K562 (cell line): ENCODE measurements at places on chromosomes 4 and X. TPM values are rescaled to one million over a fixed set of nuclear protein-coding genes. Genes with fewer than 3 reads are reported as not detected.

Gene TMPRSS11D
- total RNA-seq, result not detected in 2 replicates

Gene SPANXN1
- not detected in 2 replicates for total RNA-seq

DNA sequence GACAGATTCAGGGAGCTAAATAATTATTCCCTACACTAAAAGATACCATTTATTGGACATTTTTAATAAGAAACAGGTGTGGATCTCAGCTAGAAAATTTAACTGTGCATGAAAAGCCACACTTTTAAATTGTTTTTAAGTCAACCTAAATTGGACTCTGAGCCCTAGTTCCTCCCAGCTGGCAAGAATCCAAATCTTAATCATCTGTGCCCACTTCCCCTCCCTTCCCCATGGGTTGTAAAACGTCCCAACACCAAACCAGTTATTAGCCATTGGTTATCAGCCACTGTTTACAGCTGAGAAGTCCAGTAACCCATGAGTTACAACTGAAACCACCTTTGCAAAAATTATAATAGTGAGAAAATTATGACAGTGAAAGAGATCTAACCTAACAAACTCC is 125.6 kb upstream of the S100G start:
- no peak overlapping the region for H3K4me3 ChIP-seq
- H3K4me1 ChIP-seq, result no peaks in the 10 kb centered on the region
- H3K27ac ChIP-seq, result no peak overlapping the region
- DNase-seq, result no peak
- H3K27me3 ChIP-seq, result peaks cover 2% of the 10 kb centered on the region; the same call in 1 of the 2 replicates
- no peaks in the 10 kb centered on the region for H3K36me3 ChIP-seq

Gene SPATA18
- 0.09 TPM in 1 of 2 replicates, not detected in the other for total RNA-seq

GRCh38 chr4:143506031-143506430 is 7.5 kb upstream of the SMARCA5 start:
- H3K36me3 ChIP-seq, result no peaks in the 10 kb centered on the region
- no peak overlapping the region for H3K4me3 ChIP-seq
- no peak for DNase-seq
- no peak overlapping the region for H3K27ac ChIP-seq
- H3K27me3 ChIP-seq, result no peaks in the 10 kb centered on the region

DNA sequence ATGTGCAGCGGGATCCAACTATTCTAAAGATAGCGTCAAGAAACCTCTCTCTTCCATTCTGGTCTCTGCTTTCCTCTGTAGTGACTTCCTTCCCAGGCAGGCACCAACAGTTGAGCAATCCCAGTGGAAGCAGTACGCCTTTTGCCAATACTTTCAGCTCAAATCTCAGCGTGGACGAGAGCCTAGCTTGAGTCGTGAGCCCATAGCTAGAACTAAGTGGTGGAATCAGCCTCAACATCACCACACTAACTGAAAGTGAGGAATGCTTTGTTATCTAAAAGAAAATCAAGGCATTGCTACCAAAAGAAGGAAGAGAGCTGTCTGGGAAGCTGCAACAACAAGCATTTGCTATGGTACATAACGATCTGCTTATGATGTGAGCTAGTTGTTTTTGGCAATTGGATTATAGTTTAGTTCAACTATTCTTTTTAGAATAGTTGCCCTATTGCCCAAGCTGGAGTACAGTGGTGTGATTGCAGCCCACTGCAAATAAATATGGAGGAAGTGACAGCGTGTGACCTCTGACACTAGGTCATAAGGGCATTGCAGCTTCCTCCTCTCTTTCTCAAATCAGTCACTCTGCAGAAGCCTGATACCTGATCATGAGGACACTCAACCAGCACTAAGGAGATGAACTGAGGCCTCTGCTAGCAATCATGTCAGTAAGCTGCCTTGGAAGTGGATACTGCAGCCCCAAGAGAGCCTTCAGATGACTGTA is 24.7 kb upstream of the FRYL start:
- H3K27me3 ChIP-seq, result no peaks in the 10 kb centered on the region
- DNase-seq, result no peak
- no peaks in the 10 kb centered on the region for H3K4me1 ChIP-seq
- H3K36me3 ChIP-seq, result no peaks in the 10 kb centered on the region

- H3K27ac ChIP-seq, result no peak overlapping the region
- H3K4me3 ChIP-seq, result no peak overlapping the region
- no peak for DNase-seq
- no peaks in the 10 kb centered on the region for H3K27me3 ChIP-seq
Measured at GRCh38 chrX:139423186-139423585, 107.4 kb upstream of the F9 start.

Gene SHROOM2
- total RNA-seq, result not detected in 2 replicates

- H3K27ac ChIP-seq, result no peak overlapping the region
- H3K27me3 ChIP-seq, result no peaks in the 10 kb centered on the region
- H3K4me1 ChIP-seq, result no peaks in the 10 kb centered on the region; the same call in 1 of the 2 replicates
- H3K36me3 ChIP-seq, result no peaks in the 10 kb centered on the region
Measured at GRCh38 chrX:44744799-44745198, 99.0 kb upstream of the DUSP21 start.

- no peaks in the 10 kb centered on the region for H3K4me1 ChIP-seq
- no peak overlapping the region for H3K4me3 ChIP-seq
- no peaks in the 10 kb centered on the region for H3K36me3 ChIP-seq
- no peaks in the 10 kb centered on the region for H3K27me3 ChIP-seq
- no peak for DNase-seq
- H3K27ac ChIP-seq, result no peak overlapping the region
Measured at GRCh38 chr4:180169394-180169793, 2073.8 kb upstream of the TENM3 start.

DNA sequence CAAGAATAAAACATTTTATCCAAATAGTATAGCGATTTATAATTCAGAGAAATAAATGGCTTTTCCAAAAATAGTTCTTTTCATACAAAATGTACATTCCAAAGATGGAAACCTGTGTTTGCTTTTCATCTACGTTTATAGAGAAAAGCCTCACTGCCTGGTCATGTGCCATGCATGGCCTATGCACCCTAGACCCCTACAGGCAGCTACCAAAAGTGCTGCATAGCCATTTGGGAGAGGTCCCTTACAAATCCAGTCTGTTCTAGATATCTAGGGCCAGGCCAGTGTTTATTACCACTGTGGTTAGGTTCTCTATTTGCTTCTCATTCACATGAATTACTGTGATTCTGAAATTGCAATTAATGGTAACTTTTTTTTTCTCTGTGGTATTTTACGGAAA is 17.2 kb downstream of the HMGB2 start:
- H3K4me1 ChIP-seq, result no peaks in the 10 kb centered on the region
- no peak overlapping the region for H3K27ac ChIP-seq
- peaks cover 56% of the 10 kb centered on the region for H3K36me3 ChIP-seq
- DNase-seq, result peak; percentile 36
- H3K4me3 ChIP-seq, result no peak overlapping the region

Gene HSFX1
- total RNA-seq, result not detected in 2 replicates

DNA sequence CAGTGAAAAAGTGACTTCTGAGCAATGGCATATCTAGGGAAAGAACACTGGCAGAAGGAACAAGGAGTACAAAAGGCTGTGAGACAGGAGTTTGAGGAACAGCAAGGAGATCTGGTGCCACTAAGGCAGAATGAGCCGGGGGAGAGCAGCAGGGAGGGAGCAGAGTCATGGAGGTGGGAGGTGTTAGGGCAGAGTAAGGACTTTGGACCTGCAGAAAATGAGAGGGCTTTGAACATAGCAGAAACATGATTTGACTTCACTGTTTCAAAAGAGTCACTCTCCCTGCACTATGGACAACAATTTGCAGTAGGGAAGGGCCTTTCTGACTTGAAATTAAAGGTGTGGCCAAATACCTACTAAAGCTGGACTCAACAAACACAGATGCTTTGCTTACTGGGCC is 356.2 kb downstream of the ADGRL3 start:
- H3K27ac ChIP-seq, result no peak overlapping the region
- H3K27me3 ChIP-seq, result no peaks in the 10 kb centered on the region
- H3K36me3 ChIP-seq, result no peaks in the 10 kb centered on the region
- no peaks in the 10 kb centered on the region for H3K4me1 ChIP-seq
- no peak overlapping the region for H3K4me3 ChIP-seq
- no peak for DNase-seq

- no peaks in the 10 kb centered on the region for H3K4me1 ChIP-seq
- no peak overlapping the region for H3K4me3 ChIP-seq
- H3K27me3 ChIP-seq, result no peaks in the 10 kb centered on the region
- no peak for DNase-seq
Measured at GRCh38 chrX:111868726-111869638, 7.0 kb upstream of the TRPC5OS start.

Gene STATH
- not detected in 2 replicates for total RNA-seq

DNA sequence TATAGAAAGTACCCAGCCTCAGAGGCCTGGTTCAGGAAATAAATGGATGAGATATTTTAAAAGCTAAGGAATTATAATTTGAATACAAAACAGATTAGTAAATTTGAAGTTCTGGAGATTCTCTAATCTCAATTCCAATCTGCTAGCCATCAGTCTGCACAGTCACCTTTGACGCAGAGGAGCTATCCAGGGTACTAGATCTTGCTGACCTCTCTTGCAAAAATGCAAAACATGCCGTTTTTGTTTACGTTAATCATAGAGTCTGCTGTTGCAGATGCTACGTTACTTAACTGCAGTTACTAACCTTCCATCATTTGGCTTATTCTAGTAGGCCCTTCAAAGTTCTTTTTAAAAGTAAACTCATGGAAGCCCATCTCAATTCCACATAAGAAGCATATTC is 10.4 kb downstream of the CCSER1 start:
- no peaks in the 10 kb centered on the region for H3K27me3 ChIP-seq
- H3K36me3 ChIP-seq, result no peaks in the 10 kb centered on the region
- no peak overlapping the region for H3K4me3 ChIP-seq
- H3K4me1 ChIP-seq, result no peaks in the 10 kb centered on the region

GRCh38 chr4:176153124-176153523 is 42.3 kb downstream of the SPATA4 start:
- H3K36me3 ChIP-seq, result no peaks in the 10 kb centered on the region
- H3K27ac ChIP-seq, result no peak overlapping the region
- H3K27me3 ChIP-seq, result no peaks in the 10 kb centered on the region
- no peak overlapping the region for H3K4me3 ChIP-seq
- H3K4me1 ChIP-seq, result no peaks in the 10 kb centered on the region

Gene DCAF8L2
- total RNA-seq, result not detected in 2 replicates

GRCh38 chr4:19417256-19417655 is 834.4 kb upstream of the SLIT2 start:
- no peaks in the 10 kb centered on the region for H3K4me1 ChIP-seq
- no peak for DNase-seq
- H3K27me3 ChIP-seq, result no peaks in the 10 kb centered on the region

- H3K4me3 ChIP-seq, result peak overlapping the region; percentile 42
- H3K36me3 ChIP-seq, result peaks cover 15% of the 10 kb centered on the region; the same call in 1 of the 3 replicates
- no peaks in the 10 kb centered on the region for H3K27me3 ChIP-seq
- peak overlapping the region; percentile 87 for H3K27ac ChIP-seq
Measured at GRCh38 chrX:130060122-130061069, 49.9 kb downstream of the ELF4 start.

Gene CCDC149
- 0.09 and 0.18 TPM in 2 replicates for total RNA-seq

Gene SPP1
- total RNA-seq, result 0.64 and 0.81 TPM in 2 replicates
